ENCODE measurements at places on chromosomes 1 and 21.

DNA sequence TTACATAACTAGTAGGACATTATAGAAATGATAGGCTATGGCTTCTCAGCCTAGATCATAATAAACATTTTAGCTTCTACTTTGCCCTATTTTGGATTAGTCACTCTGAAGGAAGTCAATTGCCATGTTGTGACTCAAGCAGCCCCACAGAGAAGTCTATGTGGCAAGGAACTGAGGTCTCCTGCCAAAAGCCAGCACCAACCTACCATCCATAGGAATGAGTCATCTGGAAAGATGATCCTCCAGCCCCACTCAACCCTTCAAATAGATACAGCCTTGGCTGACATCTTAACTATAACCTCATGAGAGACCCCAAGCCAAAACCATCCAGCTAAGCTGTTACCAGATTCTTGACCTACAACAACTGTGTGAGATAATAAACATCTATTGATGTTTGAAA, 76.3 kb upstream of the BEND5 start:
- DNase-seq = peak; percentile 97

DNA sequence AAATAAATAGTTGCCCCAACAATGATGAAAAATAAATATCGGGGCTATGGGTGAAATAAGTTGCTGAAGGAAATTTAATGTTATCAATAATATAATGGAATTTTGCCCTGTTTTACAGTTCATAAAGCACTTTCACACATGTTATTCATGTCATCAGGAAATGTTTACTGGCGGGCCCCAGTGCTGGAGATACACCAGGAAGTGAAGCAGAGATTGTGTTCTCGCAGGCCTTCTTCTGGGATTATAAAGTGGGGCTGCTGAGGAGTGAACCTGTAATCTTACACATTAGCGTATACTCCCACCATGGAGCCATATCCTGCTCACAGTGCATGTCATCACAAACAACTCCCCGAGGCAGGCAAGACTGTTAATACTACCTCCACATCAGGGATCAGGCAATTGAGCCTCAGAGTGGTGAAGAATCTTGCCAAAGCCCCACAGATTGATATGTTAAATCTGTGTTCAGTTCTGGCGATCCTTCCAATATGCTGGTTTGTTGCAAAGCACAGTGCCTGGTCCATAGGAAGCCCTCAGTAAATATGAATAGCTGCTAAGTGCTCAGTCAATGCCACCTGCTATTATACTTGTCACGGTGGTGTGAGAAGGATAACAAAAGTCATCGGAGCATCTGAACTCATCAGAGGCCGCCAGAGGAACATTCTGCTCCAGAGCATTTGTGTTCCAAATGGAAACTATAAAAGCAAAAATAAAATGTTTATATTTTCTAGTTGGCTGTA, 104.4 kb upstream of the UBE2U start:
- DNase-seq = no peak

- no peak for DNase-seq
Observed at GRCh38 chr1:51341876-51342496, 11.6 kb upstream of the TTC39A start.

GRCh38 chr21:44391345-44392091, 38.1 kb downstream of the TRPM2 start:
- no peak for DNase-seq

- no peak for DNase-seq
Observed at GRCh38 chr1:240309769-240310168, 218.1 kb downstream of the FMN2 start.

DNA sequence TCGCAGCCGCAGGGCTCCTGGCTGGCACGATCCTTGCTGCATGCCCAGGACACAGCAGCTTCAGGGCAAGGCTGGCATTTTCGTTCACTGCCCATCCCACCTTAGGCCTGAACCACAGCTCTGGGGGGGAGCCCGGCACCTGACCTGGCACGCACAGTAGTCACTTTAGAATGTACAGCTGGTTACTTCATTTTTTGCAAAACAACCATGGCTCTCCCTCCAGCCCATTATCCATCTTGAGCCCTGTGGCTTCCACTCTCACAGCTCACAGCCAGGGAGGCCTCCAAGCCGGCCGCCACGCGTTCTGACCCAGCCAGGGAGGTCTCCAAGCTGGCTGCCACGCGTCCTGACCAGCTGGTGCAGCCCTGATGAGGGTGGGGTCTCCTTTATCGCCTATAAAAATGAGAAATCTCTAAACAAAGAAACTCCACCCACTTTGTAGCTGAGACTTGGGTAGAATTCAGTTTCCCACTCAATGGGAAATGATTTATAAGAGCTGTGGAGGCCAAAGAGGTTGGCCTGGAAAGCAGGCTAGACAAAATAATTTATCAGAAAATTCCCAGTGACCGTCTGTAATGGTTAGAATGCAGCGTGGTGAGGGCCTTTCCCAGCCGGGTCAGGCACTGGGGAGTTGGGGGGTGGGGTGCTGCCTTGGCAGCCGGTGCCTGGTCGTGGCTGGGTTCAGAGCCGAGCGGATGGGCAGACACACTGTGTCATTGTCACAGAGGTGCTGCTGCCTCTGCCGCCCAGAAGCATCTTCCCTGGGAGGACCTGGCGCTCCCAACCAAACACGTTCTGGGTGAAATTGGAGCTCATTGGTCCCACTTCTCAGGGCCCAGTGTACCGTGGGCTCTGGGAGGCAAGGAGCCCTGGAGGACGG, 54.6 kb upstream of the ACTRT2 start:
- no peak for DNase-seq

DNA sequence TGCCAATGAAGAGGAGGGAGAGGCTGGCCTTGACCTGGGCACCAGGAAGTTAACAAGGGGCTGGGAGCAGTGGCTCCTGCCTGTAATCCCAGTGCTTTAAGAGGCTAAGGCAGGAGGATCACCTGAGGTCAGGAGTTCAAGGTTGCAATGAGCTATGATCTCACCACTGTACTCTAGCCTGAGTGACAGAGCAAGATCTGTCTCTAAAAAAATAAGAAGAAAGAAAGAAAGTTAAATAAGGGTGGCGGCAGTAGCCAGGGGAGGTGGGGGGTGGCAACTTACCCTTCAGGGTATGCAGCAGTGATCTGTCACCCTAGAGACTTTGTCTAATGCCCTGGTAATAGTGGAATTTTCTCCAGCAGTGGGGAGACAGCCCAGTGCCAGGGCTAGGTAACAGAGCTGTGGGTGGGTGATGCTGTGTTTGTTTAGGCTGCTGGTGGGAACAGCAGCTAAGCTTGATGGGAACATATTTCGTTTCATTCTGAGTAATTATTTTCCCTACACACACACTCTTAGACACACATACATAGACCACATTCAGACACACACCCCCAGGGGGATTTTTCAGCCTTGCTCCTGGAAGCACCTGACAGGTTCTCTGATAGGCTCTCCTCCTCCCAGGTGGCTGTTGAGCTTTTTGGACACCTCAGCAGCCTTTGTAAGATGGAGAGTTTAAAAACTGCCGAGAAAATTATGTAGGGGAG, 11.3 kb upstream of the SYT6 start:
- DNase-seq = no peak

- no peak for DNase-seq
Observed at GRCh38 chr1:5989731-5990271, 2.4 kb downstream of the NPHP4 start.

GRCh38 chr1:30744060-30744756, 13.4 kb downstream of the LAPTM5 start:
- peak; percentile 32 for DNase-seq

GRCh38 chr1:119440721-119441307, 25.9 kb downstream of the HSD3B2 start:
- no peak for DNase-seq

DNA sequence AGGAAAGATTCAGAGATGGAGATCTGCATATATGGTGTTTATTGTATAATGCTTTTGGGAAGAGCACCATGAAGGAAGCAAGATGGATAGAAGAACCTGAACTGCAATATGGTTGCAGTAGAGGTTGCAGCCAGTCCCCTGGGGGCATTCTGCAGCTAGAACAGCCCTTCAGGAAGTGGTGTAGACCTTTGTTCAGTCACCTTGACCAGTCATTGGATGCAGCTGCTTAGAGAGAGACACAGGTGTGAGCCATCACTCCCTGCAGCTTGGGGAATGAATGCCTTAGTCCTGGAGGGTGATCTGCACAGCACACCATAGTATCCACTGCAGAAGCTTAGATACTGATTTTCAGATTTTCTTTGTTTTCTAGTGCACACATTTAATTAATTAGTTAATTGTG, 42.3 kb downstream of the NEK7 start:
- DNase-seq = no peak

- peak; percentile 30 for DNase-seq
Observed at GRCh38 chr1:175319112-175319911, 126.7 kb upstream of the KIAA0040 start.

DNA sequence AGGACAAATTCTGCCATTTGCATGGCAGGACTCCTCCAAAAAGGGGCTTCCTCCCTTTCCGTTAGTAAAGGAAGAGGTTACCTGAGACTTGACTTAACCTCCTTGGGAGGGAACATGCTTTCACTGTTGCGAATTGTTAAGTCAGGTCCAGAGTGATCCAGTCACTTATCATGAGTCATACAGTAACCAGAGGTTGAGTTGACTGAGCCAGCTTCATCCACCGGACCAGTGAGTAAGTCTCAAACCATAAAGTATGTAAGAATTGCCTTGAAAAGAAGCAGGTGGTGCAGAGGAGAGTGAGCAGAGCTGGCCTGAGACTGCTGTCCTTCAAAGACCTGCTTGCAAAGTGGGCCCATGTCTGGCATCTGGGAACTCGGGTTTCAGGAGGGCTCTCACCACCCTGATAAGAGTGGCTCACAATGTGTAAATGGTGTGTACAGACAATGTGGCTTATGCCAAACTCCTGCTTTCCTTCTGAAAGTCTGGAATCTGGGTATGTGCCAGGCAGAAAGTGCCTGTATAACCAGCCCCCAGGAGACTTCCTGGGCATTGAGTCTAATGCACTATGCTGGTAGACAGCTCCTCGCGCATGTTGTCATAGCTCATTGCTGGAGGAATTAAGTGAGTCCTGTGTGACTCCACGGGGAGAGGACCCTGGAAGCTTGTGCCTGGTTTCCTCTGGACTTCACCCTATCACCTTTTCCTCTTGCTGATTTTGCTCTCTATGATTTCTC, 84.3 kb upstream of the KLHDC7A start:
- no peak for DNase-seq

GRCh38 chr1:53482441-53483153, 23.4 kb downstream of the DMRTB1 start:
- DNase-seq = no peak

- DNase-seq = no peak
Observed at GRCh38 chr1:184656221-184656620, 98.4 kb downstream of the EDEM3 start.

DNA sequence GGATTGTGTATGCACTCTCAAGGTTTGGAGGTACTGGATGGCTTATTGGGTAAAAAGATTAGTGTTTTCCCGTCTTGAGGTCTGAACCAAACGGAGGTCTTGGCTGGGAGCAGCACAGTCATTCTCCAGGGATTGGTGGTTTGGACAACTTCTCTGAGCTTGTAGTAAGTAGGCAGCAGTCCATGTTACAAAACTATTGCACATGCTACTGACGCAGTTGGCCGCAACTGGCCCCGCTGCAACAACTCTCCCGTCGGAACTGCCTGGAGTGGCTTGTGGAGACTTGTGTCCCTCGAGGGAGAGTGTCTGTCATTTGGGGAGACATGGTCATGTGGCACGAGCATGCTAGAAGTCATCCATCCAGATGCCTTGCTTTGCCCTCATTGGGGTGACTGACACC, 276.0 kb downstream of the TM2D1 start:
- DNase-seq = peak; percentile 99

DNA sequence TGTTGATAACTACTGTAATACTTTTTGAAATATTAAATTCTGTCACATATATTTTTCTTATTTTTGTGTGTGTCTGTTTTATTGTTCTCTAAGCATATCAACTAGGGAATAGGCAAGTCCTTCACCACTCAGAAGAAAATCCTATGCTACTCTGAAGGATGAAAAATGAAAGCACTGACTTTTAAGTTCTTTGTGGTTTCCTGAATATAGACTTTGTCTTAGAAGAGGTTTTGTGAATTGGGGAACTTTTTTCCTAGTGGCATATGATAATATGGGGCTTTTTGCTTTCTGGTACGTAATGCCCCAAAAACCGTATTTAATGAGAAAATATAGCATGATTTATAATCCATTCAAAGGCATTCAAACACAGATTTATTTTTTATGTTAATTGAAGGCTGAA, 136.0 kb downstream of the SNX7 start:
- DNase-seq = no peak

GRCh38 chr1:204360314-204360713, 585 bp upstream of the PLEKHA6 start:
- no peak for DNase-seq

GRCh38 chr1:198047913-198048312, 108.9 kb upstream of the NEK7 start:
- DNase-seq = no peak

DNA sequence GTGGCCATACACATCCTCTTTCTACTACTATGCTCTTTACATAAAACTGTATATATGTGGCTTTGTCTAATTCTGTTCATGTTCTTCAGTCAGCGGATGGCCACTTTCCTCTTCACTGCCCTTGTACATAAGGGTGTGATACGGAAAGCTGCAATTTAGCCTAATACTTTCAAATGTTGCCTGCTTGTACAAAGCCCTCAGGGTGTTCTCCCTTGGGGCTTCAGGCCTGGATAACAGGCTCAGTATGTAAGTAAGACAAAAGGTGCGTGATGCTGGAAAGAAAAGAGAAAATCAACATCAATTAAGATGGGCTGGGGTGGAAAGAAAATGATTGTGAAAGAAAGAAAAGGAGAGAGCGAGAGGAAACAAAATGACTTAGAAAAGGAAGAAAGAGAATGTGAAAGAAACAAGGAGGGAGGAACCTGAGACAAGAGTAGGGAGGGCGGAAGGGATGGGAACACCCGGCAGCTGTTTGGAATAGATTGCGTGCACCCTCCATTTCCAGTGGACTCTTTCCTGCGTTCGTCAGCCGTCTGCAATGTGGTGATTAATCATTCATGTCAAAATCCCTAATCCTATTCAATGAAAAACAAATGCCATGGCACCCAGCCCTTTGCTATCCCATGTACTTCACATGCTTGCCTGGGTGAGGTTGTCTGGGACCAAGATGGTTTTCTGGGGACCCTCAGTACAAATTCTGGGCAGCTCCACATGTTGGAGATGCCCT, 553.6 kb downstream of the NUF2 start:
- DNase-seq = peak; percentile 98

DNA sequence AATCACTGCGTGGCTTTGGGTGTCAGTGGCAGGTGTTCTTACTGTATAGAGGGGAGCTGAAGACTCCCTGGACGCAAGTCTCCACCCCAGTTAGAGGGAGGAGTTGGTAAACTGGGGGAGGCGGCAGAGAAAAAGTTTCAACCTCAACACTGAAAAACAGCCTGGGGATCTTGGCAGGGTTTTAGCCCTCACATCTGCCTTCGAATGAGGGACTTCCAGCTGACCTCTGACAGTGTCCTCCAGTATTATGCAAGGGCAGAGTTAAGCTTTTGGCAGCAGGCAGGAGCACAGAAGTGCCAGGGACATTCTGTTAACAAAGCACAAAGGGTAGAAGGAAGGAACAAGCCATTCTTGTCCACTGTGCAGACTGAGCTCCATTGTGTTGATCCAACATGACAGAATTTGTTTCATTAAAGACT, 41.2 kb upstream of the RAB4A start:
- peak; percentile 84 for DNase-seq

GRCh38 chr1:190193508-190194115, 284.1 kb downstream of the BRINP3 start:
- DNase-seq = no peak

- no peak for DNase-seq
Observed at GRCh38 chr1:119219711-119220110, 79.3 kb upstream of the WARS2 start.

GRCh38 chr1:238153939-238154338, 263.2 kb upstream of the ZP4 start:
- DNase-seq = no peak

GRCh38 chr1:173429471-173430402, 47.4 kb upstream of the PRDX6 start:
- peak; percentile 95 for DNase-seq

Measured in fibroblast of gingiva (primary cell).